ENCODE measurements at places on chromosomes 11 and 22.

- DNase-seq, result no peak
- H3K36me3 ChIP-seq, result no peaks in the 10 kb centered on the region
- no peaks in the 10 kb centered on the region for H3K27me3 ChIP-seq
- H3K4me3 ChIP-seq, result no peak overlapping the region
These were observed 41.0 kb downstream of the TRAF6 start for GRCh38 chr11:36469063-36469462.

DNA sequence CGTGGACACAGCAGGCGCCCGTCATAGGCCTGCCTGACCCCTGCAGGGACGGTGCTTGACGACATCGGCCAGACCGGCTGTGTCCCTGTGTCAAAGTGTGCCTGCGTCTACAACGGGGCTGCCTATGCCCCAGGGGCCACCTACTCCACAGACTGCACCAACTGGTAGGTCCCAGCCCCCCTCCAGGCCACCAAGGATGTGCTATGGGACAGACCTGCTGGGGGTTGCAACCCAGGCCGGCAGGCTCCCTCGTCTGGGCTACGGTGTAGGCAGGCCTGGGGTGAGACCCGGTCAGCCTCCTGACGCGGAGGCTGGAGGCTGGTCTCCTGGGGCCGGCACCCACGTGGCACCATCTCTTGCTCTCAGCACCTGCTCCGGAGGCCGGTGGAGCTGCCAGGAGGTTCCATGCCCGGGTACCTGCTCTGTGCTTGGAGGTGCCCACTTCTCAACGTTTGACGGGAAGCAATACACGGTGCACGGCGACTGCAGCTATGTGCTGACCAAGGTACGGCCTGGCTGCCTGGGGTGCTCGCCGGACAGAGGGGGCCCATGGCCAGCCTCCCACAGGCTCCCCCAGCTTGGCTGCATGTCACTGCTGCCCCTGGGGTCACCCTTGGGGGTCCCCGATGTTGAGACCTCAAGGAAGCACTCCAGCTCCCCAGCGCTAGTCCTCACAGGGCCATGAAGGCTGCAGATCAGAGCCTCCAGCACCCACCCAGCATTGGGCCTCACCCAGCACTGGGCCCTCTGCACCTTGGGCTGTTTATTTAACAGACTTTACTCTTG is 7.7 kb downstream of the MUC5AC start:
- DNase-seq, result no peak
- H3K27me3 ChIP-seq, result no peaks in the 10 kb centered on the region
- H3K36me3 ChIP-seq, result no peaks in the 10 kb centered on the region

DNA sequence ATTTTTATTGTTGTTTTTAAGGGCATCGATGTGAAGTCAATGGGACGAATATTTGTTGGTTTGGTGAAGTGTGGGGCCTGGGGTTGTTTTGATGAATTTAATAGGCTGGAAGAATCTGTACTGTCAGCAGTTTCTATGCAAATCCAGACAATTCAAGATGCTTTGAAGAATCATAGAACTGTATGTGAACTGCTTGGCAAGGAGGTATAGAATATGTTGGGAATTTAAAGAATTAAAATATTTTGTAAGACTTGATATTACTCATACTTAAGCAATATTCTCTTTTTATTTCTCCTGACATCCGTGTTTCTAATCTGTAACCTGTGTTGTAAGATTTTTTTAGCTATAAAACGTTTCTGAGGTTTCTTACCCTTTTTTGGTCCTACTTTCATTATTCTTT is 61.6 kb downstream of the DYNC2H1 start:
- H3K27ac ChIP-seq, result no peak overlapping the region
- no peak for DNase-seq
- H3K4me1 ChIP-seq, result no peaks in the 10 kb centered on the region
- H3K4me3 ChIP-seq, result no peak overlapping the region

- no peak overlapping the region for H3K4me3 ChIP-seq
- no peaks in the 10 kb centered on the region for H3K27me3 ChIP-seq
- H3K27ac ChIP-seq, result no peak overlapping the region
- DNase-seq, result no peak
- peaks cover 6% of the 10 kb centered on the region for H3K4me1 ChIP-seq
These were observed 6.9 kb downstream of the RDX start for GRCh38 chr11:110289472-110289871.

- DNase-seq, result no peak
- no peak overlapping the region for H3K27ac ChIP-seq
- H3K4me3 ChIP-seq, result no peak overlapping the region
These were observed 54.4 kb downstream of the RRAS2 start for GRCh38 chr11:14304601-14305000.

GRCh38 chr11:16434036-16434435 is 77.7 kb upstream of the SOX6 start:
- H3K4me1 ChIP-seq, result no peaks in the 10 kb centered on the region
- no peak for DNase-seq
- no peaks in the 10 kb centered on the region for H3K27me3 ChIP-seq
- no peak overlapping the region for H3K4me3 ChIP-seq
- H3K36me3 ChIP-seq, result no peaks in the 10 kb centered on the region

- peak; percentile 70 for DNase-seq
- peaks cover 60% of the 10 kb centered on the region for H3K4me1 ChIP-seq
- no peak overlapping the region for H3K4me3 ChIP-seq
- no peaks in the 10 kb centered on the region for H3K27me3 ChIP-seq
- H3K36me3 ChIP-seq, result peaks cover 5% of the 10 kb centered on the region
- peak overlapping the region; percentile 5 for H3K27ac ChIP-seq
These were observed 10.0 kb downstream of the IGSF9B start for GRCh38 chr11:133946541-133947318.

- H3K4me3 ChIP-seq, result no peak overlapping the region
- H3K27me3 ChIP-seq, result no peaks in the 10 kb centered on the region
- peaks cover 16% of the 10 kb centered on the region for H3K4me1 ChIP-seq
- H3K36me3 ChIP-seq, result no peaks in the 10 kb centered on the region
These were observed 44.2 kb downstream of the SYTL2 start for GRCh38 chr11:85766721-85767161.

DNA sequence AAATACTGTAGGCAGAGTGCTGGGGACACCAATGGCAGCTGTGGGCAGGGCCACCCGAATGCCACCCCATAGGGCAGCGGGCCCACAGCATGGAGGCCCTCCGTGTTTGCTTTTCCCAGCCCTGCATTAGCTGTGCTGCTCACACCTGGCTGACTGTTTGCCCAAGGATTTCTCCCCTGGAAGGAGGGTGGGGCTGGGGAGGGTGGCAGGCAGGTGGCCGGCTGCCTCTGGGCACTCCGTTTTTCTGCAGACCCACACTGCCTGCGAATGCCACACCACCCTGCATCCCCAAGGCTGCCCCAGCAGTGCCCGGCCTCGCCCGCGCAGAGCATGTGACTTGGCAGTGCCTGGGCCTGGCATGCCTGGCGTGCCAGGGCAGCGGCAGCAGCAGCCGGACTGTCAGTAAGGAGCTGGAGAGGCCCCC is 19.6 kb downstream of the DAGLA start:
- no peak for DNase-seq
- H3K27me3 ChIP-seq, result no peaks in the 10 kb centered on the region
- H3K4me3 ChIP-seq, result no peak overlapping the region

DNA sequence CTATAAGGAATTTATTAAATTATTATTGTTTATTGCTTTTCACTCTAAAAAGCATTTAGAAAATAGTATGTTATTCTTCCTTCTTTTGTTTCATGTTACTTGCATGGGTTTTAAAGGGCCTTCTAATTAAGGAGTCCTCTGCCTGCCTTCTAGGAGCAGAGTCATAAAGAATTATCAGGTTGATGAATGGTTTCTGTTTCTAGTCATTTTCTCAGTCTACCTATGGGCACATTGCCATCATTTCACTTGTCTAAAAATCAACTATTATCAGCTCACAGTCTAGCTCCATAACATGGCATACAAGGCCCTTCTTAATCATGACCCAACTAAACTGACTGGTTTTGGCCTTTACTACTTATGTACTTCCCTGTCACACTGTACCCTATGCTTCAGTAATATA is 16.2 kb downstream of the DYNC2H1 start:
- no peaks in the 10 kb centered on the region for H3K27me3 ChIP-seq
- H3K4me1 ChIP-seq, result no peaks in the 10 kb centered on the region
- H3K27ac ChIP-seq, result no peak overlapping the region
- no peak for DNase-seq

- no peak overlapping the region for H3K27ac ChIP-seq
- no peak for DNase-seq
- no peak overlapping the region for H3K4me3 ChIP-seq
- H3K36me3 ChIP-seq, result peaks cover 6% of the 10 kb centered on the region
- no peaks in the 10 kb centered on the region for H3K27me3 ChIP-seq
These were observed 20.7 kb downstream of the PIK3C2A start for GRCh38 chr11:17186932-17187692.

DNA sequence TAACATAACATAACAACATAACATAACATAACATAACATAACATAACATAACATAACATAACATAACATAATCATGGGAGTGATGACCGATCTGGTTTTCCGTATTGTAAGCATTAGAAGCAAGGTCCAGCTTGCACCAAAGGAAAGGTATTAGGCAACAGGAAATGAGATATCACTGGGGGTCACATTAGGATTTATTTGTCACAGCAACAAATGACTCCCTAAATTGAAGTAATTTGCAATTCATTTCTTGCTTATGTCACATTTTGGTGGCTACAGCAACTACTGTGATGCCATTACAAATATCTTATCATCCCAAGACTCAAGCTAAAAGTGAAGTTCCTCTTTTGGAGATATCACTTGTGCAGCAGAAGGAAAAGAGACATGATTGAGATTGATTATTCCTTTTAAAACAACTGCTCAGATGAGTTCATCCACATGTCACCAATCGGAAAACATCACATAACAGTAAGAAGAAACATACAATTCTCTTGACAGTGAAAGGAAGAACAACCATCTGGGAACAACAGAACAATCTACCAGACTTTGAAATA is 1331.1 kb upstream of the RAG2 start:
- H3K27ac ChIP-seq, result no peak overlapping the region
- no peak for DNase-seq
- no peaks in the 10 kb centered on the region for H3K27me3 ChIP-seq

GRCh38 chr11:67291481-67292381 is 2.6 kb downstream of the ANKRD13D start:
- H3K27ac ChIP-seq, result no peak overlapping the region
- no peaks in the 10 kb centered on the region for H3K27me3 ChIP-seq

DNA sequence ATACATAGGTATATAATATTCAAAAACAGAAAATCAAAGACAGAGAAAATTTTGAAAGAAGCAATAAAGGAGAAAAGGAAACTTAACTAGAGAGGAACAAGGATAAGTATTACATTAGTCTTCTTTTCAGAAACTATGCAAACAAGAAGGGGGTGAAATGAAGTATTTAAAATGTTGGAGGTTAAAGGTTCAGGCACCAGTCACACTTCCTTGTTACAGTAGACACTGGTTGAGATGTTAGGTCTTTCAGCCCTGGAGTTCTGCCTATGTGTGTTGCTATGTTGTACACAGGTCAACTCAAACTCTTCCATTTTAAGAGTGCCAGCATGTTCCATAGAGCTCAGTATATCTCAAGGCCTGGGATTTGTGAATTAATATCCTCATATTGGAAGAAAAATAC is 6.0 kb upstream of the MS4A4A start:
- H3K4me3 ChIP-seq, result no peak overlapping the region
- H3K36me3 ChIP-seq, result no peaks in the 10 kb centered on the region
- H3K27me3 ChIP-seq, result no peaks in the 10 kb centered on the region
- no peak for DNase-seq
- H3K27ac ChIP-seq, result no peak overlapping the region

DNA sequence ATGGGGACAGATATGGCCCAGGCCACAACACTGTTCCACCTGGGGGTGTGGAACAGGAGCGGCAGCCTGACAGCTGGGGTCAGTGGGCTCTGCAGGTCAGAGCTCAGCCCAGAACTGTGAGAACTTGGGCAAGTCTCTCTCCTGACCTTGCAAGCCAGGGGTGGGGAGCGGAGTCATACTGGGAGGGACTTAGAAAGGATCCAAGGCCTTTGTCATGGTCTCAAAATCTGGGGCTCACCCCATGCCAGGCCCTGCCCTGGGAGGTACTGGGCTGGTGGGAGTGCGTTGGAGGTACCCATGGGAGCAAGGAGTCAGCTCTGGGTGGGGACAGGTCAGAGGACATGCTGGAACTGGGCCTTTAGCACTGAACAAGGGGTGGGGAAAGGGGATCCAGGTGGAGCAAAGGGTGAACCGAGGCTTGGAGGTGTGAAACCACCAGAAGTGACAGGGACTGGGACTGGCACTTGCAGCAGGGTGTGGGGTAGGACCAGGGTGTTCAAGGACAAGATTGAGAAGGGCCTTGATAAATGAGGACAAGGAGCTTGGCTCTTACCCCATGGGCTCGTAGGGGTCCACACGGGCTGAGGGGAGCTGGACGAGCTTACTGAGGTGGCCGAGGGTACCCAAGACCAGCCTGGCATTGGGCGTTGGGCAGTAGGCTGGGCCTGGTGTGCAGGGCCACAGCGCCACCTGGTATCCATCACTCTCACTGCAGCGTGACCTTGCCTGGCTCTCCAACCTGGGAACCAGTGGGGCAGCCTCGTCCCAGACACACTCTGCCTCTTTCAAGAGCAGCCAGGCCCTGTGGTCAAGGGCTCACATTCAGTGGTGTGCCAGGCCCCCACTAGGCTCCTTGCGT is 7.4 kb upstream of the PMM1 start:
- no peaks in the 10 kb centered on the region for H3K27me3 ChIP-seq
- H3K4me1 ChIP-seq, result no peaks in the 10 kb centered on the region
- DNase-seq, result peak; percentile 41
- H3K4me3 ChIP-seq, result no peak overlapping the region
- peaks cover 17% of the 10 kb centered on the region for H3K36me3 ChIP-seq

DNA sequence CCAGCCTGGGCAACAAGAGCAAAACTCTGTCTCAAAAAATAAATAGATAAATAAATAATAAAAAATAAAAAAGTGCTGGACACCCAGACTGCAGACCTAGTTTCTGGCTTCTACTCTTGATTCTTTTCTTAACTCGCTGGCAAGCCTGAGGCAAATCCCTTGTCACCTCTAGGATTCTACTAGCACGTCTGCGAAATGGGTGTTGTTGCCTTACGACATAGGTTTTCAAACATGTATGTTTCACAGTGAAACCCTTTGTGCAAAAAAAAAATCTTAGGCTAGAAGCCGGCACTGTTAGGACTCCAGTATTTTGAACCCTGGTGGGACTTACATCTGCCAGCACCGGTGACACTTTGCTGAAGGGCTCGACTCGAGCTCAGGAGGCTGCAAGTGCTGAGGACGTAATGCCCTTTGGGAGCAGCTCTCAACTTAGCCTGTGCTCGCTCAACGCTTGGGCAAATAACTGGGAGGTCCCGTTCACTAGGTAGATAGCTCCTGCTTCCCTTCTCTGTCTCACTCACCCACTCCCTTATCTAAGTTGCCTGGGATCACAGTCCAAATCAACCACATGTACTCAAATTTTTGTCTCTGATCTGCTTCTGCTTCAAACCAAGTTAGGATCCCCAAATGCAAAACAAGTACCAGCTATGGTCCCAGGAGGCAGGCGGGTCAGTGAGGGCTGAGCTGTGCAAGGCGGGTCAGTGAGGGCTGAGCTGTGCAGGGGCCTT is 34.7 kb upstream of the MYH9 start:
- no peak for DNase-seq
- H3K36me3 ChIP-seq, result no peaks in the 10 kb centered on the region
- H3K4me1 ChIP-seq, result no peaks in the 10 kb centered on the region
- H3K27ac ChIP-seq, result no peak overlapping the region
- H3K27me3 ChIP-seq, result no peaks in the 10 kb centered on the region

GRCh38 chr11:57487021-57487778 is 26.9 kb downstream of the RTN4RL2 start:
- H3K4me1 ChIP-seq, result peaks cover 7% of the 10 kb centered on the region
- peaks cover 18% of the 10 kb centered on the region for H3K27me3 ChIP-seq
- DNase-seq, result no peak
- peaks cover 74% of the 10 kb centered on the region for H3K36me3 ChIP-seq

GRCh38 chr11:92628401-92629292 is 340.8 kb upstream of the MTNR1B start:
- no peaks in the 10 kb centered on the region for H3K4me1 ChIP-seq
- DNase-seq, result no peak
- H3K36me3 ChIP-seq, result no peaks in the 10 kb centered on the region
- no peak overlapping the region for H3K4me3 ChIP-seq
- H3K27me3 ChIP-seq, result no peaks in the 10 kb centered on the region

All from tibial artery (tissue), 4 donors.